ENCODE measurements at places on chromosomes 1 and 21.

- no peak for DNase-seq
These were observed 7.9 kb upstream of the GSTM5 start for GRCh38 chr1:109704173-109704572.

DNA sequence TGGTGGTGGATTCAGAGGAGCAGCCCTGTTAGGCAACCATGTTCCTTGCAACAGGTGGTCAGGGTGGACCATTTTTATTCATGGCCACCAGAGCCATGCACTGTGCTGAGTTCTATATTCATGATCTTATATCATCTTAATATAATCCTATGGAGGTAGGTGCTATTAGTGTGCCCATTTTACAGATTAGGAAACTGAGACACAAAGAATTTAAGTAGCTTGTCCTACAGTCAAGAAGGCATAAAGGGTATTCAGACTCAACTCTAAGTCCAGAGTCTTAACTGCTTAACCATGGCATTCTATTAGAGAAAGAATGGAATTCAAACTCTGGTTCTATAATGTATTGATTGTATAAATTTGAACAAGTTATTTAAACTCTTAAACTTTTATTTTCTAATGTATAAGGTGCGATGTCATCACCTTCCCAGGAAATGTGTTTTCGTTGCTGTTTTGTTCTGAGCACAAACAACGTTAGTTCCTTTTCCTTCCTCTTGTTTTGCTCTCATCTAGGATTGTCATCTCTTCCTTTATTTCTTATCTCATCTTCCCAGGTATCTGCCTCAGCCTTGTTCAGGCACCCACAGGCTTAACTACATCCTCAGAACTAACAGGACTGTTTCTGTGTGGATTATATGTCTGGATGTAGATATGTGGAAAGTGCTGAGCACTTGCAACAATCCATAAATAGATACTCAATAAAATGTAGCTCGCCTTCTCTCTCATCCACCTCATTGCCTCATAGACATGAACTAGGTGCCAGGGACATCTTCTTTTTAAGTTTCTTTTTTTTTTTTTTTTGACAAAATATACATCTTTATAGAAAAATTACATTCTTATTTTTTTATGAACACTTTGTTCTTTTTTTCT lies 207.1 kb downstream of the NFIA start:
- DNase-seq, result no peak

DNA sequence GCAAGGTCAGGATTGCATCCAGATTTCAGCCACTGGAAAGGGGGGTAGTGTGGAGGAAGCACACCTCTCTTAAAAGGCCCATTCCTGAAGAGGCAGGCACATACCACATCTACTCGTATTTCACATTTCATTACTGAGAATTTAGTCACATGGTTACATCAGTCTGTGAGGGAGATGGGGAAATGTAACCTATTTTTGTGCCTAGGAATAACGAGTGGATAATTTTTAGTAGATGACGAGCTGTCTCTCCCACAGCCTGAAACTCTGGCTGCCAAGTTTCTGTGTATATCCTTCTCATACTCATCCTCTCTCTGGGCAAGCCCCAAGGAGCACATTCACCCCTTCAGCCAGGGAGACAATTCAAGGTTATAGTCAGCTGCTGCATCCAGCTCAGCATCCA lies 10.3 kb upstream of the C21orf91 start:
- DNase-seq, result no peak

GRCh38 chr1:2205191-2205952 lies 10.8 kb upstream of the FAAP20 start:
- DNase-seq, result peak; percentile 96

DNA sequence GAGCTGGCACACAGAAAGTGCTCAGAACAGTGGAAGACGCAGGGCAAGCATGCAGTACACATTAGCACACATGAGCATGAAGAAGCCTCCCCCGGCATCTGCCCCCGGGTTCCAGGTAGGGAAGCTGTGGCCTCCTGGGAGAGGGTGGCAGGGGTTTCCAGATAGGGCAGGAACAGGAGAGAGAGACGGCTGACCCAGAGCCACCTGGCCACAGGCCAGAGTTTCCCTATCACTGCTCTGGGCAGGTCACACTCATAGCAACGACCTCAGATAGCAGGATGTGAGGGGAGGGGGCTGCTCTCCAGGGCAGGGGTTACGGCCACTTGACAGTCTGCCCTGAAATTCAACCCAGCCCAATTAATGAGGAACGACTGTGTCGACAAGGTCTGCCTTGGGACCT lies 36.6 kb downstream of the GLIS1 start:
- no peak for DNase-seq

All from stimulated activated CD4-positive, alpha-beta T cell treated with anti-CD3 and anti-CD28 coated beads, Interleukin-1b, Interleukin-23, amount 100 ng/mL, for 1 hour (primary cell).